HCEC 1CT (cell line): ENCODE measurements at places on chromosomes 5 and 9.

GRCh38 chr5:58804291-58804690 is 221.4 kb downstream of the RAB3C start:
- DNase-seq, result no peak

DNA sequence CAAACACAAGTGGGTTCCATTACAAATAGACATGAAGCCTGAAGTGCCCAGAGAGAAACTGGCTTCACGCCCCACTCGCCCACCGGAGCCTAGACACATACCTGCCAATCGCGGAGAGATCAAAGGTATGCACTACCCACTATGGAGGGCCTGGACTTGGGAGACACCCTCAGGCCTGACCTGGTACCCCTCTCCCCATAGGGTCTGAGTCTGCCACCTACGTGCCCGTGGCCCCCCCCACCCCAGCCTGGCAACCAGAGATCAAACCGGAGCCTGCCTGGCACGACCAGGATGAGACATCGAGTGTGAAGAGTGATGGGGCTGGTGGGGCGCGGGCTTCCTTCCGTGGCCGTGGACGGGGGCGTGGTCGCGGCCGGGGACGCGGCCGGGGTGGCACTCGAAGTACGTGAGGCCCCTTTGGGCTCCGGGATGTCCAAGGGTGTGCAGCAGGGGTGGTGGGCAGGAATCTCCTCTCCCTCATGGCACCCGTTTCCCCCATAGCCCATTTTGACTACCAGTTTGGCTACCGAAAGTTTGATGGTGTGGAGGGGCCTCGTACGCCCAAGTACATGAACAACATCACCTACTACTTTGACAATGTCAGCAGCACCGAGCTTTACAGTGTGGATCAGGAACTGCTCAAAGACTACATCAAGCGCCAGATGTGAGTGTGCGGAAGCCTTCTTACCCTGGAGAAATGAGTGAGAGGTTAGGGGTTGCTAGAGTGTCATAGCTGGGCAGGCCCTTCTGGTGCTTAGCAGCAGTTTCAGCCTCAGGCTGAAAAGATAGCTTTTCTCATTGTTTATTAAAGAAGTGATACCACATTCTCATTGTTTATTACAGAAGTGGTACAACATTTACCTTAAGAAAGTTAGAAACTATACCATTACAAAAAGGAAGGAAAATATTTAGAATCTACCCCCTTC is 38.7 kb downstream of the LARP1 start:
- DNase-seq, result no peak

- DNase-seq, result no peak
Measured at GRCh38 chr5:135880278-135880677, 15.4 kb downstream of the IL9 start.

DNA sequence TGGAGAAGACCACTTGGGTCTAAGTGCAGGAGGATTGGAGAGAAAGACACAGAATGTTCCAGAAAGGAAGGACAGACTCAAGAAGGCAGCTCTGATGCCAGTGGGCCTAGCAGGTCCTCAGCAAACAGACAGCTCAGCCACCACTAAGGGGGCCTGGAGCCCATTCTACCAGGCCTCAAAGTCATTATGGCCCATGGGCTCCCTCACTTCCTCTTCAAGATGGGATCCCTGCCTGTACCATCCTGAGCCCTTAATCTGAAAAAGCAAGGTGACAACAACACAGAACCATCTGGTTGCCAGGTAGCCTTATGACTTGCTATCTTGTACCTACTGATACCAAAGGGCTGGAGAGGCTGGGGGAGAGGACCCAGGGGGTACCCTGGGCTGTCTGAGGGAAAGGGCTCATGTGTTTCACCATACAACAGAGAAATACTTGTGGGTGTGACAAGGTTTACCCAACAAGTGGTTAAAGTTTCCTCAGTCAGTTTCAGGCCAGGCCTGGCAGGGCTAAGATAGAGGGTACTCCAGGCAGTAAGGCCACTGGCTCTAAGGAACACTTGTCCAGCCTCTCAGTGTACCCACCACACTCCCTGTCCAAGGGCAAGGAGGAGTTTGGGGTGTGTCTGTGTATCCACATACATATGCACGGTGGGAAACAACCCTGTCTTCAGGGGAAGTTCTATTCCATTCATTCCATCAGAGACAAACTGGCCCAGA is 30.7 kb downstream of the TCF7 start:
- DNase-seq, result no peak

DNA sequence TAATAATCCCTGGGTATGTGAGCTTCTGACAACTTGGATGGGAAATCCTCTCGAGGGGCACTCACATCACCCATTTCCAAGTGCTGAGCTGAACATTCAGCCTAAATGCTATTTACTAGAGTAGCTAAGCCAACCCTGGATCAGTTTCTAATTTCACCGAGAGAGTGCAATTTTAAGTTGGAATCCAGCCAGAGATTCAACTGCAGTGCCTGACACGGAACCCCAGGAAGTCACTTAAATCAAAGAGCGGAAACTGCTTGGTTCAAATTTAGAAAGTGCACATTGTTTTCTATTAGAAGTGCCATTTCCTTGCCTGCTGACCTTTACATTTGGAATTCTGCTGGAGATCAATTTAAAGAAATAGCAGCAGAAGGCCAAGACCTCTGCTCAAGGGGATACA is 8.8 kb downstream of the SPRY4 start:
- peak; percentile 29 for DNase-seq

- no peak for DNase-seq
Measured at GRCh38 chr9:86359151-86359879, 5.1 kb upstream of the TUT7 start.

- DNase-seq, result no peak
Measured at GRCh38 chr9:96031366-96031824, 155.9 kb downstream of the ERCC6L2 start.

- DNase-seq, result no peak
Measured at GRCh38 chr5:112653638-112654205, 84.0 kb upstream of the APC start.

- DNase-seq, result no peak
Measured at GRCh38 chr5:165139262-165139661, 1633.8 kb downstream of the MAT2B start.
